ENCODE measurements at places on chromosomes 12 and 14. TPM values are rescaled to one million over a fixed set of nuclear protein-coding genes. Genes with fewer than 3 reads are reported as not detected.

The KRT71 gene
- total RNA-seq: not detected

The PLXNC1 gene
- total RNA-seq: 0.92 TPM

The DDX54 gene
- total RNA-seq: 67.5 TPM

The RFLNA gene
- 1.3 TPM for total RNA-seq

The LYZ gene
- 14.7 TPM for total RNA-seq

GRCh38 chr14:94963051-94963450 lies 193.1 kb upstream of the GSC start:
- no peaks in the 10 kb centered on the region for H3K36me3 ChIP-seq
- no peak overlapping the region for H3K4me3 ChIP-seq
- no peaks in the 10 kb centered on the region for H3K4me1 ChIP-seq
- no peak for DNase-seq
- H3K27ac ChIP-seq: no peak overlapping the region
- no peaks in the 10 kb centered on the region for H3K27me3 ChIP-seq

- H3K4me1 ChIP-seq: no peaks in the 10 kb centered on the region
- DNase-seq: no peak
- no peaks in the 10 kb centered on the region for H3K36me3 ChIP-seq
- H3K27ac ChIP-seq: no peak overlapping the region
- H3K4me3 ChIP-seq: no peak overlapping the region
These were observed 132.2 kb upstream of the TMTC2 start for GRCh38 chr12:82554529-82554928.

DNA sequence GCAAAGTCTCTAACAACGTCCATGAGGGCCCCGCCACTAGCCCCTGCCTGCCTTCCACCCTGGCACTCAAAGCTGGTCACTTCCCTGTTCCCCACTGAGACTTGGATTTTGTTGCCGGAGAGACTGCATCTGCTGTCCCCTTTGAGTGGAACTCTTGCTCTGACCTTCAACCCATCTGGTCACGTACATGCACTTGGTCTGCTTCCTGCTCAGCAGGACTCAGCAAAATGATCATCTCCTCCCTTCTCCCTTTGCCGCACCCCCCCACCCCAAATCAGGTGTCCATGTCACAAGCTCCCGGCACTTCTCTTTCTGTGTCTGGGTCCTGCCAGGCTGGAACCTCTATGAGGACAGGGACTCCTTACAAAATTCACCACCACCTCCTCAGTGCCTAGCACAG lies 180.9 kb downstream of the CHST11 start:
- H3K4me3 ChIP-seq: no peak overlapping the region
- DNase-seq: no peak
- no peaks in the 10 kb centered on the region for H3K27me3 ChIP-seq

GRCh38 chr12:66708704-66709456 lies 30.0 kb upstream of the GRIP1 start:
- no peak for DNase-seq
- no peaks in the 10 kb centered on the region for H3K36me3 ChIP-seq
- H3K4me3 ChIP-seq: no peak overlapping the region
- no peaks in the 10 kb centered on the region for H3K27me3 ChIP-seq
- H3K27ac ChIP-seq: no peak overlapping the region

DNA sequence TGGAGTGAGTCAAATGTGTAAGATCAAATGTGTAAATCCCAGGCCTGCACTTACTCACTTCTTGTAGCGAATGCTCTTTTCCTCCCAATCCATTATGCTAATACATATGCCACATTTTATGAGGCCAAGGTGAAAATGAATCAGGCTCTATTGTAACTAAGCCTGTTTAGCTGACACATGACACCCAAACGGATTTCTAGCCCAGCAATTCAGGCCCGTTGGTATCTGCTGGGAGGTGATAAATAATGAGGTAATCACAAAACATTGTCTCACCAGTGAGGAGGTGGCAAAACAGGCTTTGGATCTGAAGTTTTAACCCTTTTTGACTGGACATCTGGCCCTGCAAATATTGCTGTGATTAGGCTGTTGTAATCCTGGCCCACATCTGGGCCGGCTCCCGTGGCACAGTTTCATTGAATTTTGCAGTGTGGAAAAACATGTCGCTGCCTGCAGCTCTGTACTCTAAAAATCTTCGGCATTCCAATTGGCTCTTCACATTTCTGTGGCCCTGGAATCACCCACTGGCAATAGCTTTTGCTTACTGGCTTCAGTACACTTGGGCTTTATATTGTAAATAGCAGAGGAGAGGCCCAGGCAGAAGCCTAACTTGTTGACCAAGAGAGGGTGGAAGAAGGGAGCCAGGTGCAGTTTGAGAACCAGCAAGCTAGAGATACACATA lies 106.1 kb downstream of the PAX9 start:
- no peak for DNase-seq
- no peaks in the 10 kb centered on the region for H3K4me1 ChIP-seq
- H3K27me3 ChIP-seq: no peaks in the 10 kb centered on the region
- no peak overlapping the region for H3K27ac ChIP-seq
- no peak overlapping the region for H3K4me3 ChIP-seq
- H3K36me3 ChIP-seq: no peaks in the 10 kb centered on the region

DNA sequence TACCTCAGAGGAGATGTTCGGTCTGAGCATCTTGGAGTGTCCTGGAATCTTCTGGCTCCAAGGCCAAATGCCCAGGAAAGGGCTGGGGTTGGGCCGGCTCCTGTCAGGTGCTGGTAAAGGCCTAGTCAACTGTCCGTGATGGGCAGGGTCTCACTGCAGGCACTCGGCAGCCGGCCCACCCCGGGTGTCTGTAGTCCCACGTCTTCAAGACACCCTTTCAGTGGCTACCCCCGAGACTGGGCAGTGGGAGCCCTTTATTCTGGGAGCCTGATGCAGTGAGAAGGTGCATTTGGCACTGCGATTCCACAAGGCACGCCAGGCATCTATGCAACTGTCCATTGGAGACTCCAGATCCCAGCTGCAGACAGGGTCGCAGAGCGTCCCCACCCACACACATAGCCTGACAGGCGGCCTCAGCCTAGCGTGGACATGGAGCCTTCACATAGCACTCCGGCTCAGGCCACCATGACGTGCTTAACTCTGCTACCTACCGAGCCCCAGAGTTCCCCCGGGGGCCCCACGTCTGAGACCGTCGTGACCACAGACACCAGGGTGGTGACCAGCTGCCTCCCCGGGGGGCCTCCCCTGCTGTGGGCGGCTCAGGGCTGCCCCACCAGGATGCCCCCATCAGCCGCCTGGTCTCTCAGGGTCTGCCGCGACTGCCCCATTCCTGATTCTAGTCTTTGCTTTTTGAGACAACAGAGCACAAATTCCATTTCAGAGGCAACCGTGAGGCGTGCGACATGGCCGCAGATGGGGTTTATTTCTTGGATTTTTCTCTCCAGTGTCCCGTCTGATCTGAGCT lies 331.8 kb upstream of the SFSWAP start:
- H3K4me1 ChIP-seq: no peaks in the 10 kb centered on the region
- no peak for DNase-seq
- no peak overlapping the region for H3K27ac ChIP-seq
- no peaks in the 10 kb centered on the region for H3K27me3 ChIP-seq
- no peak overlapping the region for H3K4me3 ChIP-seq

GRCh38 chr12:33581613-33582122 lies 142.0 kb upstream of the SYT10 start:
- no peak overlapping the region for H3K4me3 ChIP-seq
- no peak for DNase-seq
- no peaks in the 10 kb centered on the region for H3K27me3 ChIP-seq
- H3K36me3 ChIP-seq: no peaks in the 10 kb centered on the region
- H3K4me1 ChIP-seq: no peaks in the 10 kb centered on the region

DNA sequence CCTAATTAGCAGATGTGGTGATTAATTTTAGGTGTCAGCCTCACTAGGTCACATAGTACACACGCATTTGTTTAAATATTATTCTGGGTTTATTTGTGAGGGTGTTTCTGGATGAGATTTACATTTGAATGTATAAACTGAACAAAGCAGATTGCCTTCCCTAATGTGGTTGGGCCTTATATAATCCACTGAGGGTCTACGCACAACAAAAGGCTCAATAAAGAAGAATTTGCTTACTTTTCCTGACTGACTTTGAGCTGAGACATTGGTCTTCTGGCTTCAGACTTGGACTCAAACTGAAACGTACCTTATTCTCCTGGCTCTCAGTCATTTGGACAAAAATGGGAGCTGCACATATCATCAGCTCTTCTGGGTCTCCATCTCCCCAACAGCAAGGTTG lies 1132.3 kb upstream of the FLRT2 start:
- no peak overlapping the region for H3K27ac ChIP-seq
- no peak for DNase-seq
- H3K36me3 ChIP-seq: no peaks in the 10 kb centered on the region
- no peaks in the 10 kb centered on the region for H3K27me3 ChIP-seq
- no peaks in the 10 kb centered on the region for H3K4me1 ChIP-seq

DNA sequence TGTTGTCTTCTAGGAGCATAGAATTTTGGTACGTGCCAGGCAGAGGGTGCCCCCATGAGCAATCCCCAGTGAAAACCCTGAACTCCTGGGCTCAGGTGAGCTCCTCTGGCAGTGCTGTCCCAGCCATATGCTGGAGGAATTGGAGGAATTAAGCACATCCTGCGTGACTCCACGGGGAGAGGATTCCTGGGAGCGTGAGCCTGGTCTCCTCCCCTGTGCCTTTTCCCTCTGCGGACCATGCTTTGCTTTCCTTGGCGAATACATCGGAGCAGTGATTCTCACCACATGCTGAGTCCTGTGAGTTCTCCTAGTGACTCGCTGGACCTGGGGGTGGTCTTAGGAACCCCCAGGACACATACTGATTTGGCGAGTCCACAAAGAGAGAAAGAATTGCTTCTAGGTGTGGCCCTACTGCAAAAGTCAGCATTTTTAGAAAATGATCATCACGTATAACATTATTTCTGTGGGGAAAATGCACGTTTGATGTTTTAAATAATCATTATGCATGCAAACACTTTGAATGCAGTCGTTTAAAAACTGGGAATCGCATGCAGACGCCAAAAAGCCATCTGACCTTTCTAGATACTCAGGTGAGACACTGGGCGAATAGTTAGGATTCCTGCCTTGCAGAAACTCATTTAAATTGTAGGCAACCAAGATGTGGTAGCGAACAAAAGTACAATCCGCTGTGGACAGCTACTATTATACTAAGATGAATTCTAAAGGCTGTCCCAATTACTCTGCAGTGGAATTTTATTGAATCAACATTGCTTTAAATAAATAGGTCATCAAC lies 370.9 kb downstream of the TMEM132D start:
- no peak overlapping the region for H3K27ac ChIP-seq
- H3K4me1 ChIP-seq: no peaks in the 10 kb centered on the region
- H3K36me3 ChIP-seq: no peaks in the 10 kb centered on the region
- no peak overlapping the region for H3K4me3 ChIP-seq
- DNase-seq: no peak

DNA sequence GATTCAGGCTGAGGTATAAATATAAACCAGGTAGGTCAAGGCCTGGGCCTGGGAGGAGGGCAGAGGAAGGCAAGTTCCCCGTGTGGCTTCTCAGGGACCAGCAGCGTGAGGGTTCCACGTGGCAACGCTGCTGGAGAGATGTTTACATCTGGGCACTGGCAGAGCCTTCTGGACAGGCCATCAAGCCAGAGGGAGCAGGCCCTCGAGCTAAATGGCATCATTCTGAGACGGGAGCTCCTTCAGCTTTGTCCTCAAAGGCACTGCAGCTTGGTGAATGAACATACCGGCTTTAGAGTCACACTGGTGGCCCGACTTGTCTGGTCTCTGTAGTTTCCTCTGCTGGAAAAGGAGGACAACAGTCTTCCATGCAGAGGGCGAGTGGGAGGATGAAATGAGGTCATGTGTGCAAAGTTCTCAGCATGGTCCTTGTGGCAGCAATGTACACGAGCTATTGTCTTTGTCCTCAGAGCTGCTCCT lies 231.3 kb downstream of the ZFP36L1 start:
- H3K4me3 ChIP-seq: no peak overlapping the region
- DNase-seq: no peak
- H3K27me3 ChIP-seq: no peaks in the 10 kb centered on the region
- peaks cover 28% of the 10 kb centered on the region for H3K4me1 ChIP-seq
- H3K36me3 ChIP-seq: no peaks in the 10 kb centered on the region

DNA sequence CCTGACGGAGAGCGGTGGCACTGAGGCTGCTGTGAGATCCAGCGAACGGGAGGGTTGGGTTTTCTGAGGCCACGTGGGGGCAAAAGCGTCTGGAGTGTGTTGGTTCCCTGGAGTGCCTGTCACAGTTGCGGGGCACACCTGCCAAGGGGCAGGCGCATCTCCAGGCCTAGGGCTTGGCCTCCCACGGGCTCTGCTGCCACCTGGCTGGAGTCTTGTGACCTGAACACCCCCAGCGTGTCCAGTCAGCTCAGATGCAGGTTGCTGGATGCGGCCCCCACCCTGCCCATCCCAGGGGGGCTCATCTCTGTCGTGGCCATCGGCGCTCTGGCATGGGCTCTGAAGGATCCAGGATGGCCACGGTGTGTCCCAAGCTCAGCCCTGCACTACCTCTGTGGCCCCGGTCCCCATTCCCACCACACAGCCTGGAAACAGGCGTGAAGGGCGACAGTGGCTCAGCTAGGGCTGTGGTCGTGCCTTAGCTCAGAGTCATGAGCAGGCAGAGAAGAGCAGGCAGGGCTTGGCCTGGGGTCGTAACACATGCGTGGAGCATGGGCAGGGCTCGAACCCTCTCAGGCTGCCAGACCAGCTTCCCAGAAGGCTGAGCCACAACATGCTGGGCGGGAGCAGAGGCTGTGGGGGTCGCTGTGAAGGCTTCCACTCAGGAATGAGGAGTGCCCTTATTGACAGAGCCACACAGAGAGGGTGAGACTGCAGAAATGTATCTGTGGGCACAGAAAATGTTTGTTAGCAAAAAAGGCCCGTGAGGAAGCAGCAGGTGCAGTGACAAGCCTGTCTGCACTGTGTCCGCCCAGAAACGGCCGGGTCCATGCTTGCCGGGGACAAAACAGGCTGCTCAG lies 23.5 kb upstream of the CRIP2 start:
- no peaks in the 10 kb centered on the region for H3K27me3 ChIP-seq
- H3K4me3 ChIP-seq: no peak overlapping the region
- H3K36me3 ChIP-seq: peaks cover 30% of the 10 kb centered on the region
- no peak overlapping the region for H3K27ac ChIP-seq

DNA sequence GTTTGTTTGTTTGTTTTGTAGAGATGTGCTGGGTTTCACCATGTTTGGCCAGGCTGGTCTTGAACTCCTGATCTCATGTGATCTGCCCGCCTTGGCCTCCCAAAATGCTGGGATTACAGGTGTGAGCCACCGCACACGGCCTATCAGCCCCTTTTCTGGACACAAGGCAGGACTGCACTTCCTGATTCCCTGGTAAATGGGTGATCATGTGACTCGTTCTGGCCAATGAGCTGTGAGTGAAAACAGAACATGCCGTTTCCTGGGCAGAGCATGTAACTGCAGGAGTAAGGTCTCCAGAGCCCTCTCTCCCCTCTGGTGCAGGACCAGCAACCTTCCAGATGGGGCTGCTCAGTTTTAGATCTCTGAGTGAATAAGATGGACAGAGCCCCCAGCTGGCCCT lies 92.7 kb downstream of the ITPK1 start:
- no peaks in the 10 kb centered on the region for H3K4me1 ChIP-seq
- no peaks in the 10 kb centered on the region for H3K27me3 ChIP-seq
- H3K36me3 ChIP-seq: no peaks in the 10 kb centered on the region
- DNase-seq: no peak

- no peaks in the 10 kb centered on the region for H3K27me3 ChIP-seq
- H3K4me1 ChIP-seq: no peaks in the 10 kb centered on the region
- no peak overlapping the region for H3K27ac ChIP-seq
These were observed 37.9 kb downstream of the KIAA0586 start for GRCh38 chr14:58465421-58465820.

Data from pancreas (tissue), 10 donors.